ENCODE measurements at places on chromosomes 11 and 22.

DNA sequence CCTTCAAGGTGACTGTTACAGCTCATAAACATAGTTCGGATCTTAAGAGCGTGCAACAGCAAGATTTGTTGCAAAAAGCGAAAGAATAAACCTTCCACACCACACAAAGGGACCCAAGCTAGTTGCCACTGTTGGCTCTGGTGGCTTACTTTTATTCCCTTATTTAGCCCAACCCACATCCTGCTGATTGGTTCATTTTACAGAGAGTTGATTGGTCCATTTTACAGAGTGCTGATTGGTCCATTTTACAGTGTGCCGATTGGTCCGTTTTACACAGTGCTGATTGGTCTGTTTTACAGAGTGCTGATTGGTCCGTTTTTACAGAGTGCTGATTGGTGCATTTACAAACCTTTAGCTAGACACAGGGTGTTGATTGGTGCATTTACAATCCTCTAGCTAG, 776.9 kb upstream of the CNTN5 start:
- DNase-seq, result no peak

- DNase-seq, result no peak
These were observed 6.9 kb downstream of the SCGB1C1 start for GRCh38 chr11:199782-200181.

DNA sequence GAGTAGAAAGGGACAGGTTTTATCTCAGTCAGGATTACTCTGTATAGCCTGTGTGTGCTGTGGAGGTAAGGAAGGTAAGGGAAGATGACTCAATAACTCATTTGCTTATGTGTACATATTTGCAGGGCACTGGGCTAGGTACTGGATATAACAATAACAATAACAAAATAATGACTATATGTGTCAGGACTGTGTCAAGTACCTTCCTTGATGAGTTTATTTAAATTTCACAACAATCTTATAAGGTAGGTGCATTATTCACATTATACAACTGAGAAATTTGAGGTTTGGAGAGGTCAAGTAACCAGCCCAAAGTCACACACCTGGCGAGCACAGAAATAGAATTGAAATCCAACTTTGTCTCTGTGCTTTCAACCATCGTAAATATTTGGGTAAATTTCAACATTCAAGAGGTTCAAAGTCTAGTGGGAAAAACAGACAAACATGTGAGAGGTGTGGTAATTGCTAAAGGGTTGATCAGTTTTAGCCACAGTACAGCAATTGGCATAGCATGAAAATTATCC, 131.8 kb downstream of the APIP start:
- DNase-seq, result no peak

DNA sequence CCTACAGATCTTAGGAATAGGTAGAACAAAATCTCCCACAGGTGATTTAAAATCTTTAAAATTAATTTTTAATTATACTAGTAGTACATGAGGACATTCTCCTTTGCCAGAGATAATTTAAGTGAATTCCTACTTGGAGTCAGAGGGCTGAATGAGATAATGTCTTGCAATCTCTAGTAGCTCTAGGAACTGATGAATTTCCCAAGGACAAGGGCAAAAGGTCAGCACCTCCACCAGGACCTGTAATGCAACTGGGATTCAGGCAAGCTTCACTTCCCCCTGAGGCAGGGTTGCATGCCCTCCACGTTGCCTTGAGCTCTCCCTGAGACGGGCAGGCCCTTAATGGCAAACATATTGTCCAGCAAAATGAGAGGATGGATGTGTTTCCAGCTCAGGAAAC, 330.3 kb upstream of the PITPNB start:
- DNase-seq, result no peak

- DNase-seq, result no peak
These were observed 103.3 kb upstream of the PARVA start for GRCh38 chr11:12274056-12274455.

DNA sequence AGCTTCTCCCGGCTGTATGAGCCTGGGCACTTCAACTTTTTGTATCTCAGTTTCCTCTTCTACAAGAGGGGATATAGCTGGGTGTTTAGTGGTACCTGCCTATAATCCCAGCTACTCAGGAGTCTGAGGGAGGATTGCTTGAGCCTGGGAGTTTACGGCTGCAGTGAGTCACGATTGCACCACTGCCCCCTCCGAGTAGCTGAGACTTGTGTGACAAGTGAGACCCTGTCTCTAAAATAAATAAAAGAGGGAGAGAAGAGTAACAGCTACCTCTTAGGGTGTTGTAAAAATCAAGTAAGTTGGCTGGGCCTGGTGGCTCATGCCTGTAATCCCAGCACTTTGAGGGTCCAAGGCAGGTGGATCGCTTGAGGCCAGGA, 10.0 kb upstream of the CATSPER1 start:
- no peak for DNase-seq

- no peak for DNase-seq
These were observed 127.1 kb upstream of the OR9Q1 start for GRCh38 chr11:57896361-57897145.

- DNase-seq, result no peak
These were observed 8.3 kb upstream of the SSTR3 start for GRCh38 chr22:37220543-37220981.

- DNase-seq, result no peak
These were observed 22.2 kb upstream of the ZNF143 start for GRCh38 chr11:9438611-9439010.

DNA sequence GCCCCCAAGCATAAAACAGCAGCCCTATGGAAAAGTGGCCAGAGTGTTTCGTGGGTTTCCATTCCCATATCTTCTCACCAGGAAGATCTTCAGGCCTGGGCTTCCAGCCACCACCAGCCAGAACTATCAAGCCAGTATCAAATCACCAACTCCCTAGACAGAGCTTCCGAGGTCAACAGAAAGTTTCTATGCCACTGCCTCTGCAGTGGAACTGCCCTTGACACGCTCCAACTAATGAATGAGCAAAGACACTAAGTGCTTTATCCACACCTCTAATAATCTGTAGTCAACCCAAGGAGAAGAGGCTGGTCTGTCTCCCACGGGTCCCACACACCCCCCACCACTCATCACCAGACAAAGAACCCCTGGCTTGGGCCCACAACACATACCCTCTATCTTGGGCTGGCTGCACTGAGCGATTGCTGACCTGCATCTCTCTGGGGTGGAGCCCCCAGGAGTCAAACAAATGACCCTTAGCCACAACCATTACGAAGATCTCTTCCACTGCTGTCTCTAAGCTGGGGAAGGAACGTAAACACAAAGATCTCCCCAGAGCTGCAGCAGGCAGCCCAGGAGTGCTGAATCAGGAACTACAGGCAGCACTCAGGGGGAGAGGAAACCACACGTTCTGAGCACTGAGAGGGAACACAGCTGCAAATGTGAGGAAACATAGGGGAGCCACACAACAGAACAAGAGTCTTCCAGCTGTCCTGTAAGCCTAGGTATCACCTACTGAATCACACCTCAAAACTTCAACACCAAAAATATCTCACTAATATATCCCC, 9.7 kb downstream of the OR5AN1 start:
- no peak for DNase-seq

DNA sequence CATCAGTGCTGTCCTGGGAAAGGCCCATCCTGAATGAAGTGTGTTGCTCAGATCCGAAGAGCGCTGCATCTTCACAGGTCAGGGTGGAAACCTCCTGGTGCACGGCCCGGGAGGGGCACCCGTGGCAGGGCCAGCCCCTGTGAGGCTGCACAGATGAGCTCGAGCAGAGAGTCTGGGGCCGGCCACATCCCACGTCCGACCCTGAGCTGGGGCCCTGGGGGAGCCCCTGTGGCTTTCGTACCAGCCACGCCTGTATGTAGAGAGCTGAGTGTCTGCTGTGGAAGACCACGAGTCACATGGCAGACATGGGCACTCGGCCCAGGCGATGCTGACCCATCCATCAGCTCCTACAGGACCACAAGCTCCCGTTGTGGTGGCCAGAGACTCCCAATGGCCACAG, 24.9 kb upstream of the SEPTIN5 start:
- DNase-seq, result no peak

DNA sequence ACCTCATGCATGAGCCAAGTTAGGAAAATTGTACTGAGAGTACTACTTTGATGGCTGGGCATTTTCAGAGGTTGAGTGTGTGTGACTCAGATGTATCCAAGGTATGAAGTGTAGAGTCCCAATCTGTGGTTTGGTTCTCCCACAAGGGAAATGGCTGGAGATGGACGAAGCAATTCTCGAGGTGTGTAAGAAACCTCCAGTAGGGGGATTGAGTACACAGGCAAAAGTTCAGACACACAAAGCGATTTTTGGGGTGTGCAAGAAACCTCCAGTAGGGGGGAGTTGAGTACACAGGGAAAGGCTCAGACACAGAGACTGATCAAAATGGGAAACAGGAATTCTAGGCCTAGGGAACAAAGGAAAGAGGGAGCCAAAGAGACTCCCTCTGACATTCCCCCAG, 1536.3 kb downstream of the FAM181B start:
- DNase-seq, result no peak

- no peak for DNase-seq
These were observed 370 bp downstream of the DDX25 start for GRCh38 chr11:125904678-125905077.

- DNase-seq, result no peak
These were observed 10.9 kb upstream of the MFNG start for GRCh38 chr22:37497062-37497599.

DNA sequence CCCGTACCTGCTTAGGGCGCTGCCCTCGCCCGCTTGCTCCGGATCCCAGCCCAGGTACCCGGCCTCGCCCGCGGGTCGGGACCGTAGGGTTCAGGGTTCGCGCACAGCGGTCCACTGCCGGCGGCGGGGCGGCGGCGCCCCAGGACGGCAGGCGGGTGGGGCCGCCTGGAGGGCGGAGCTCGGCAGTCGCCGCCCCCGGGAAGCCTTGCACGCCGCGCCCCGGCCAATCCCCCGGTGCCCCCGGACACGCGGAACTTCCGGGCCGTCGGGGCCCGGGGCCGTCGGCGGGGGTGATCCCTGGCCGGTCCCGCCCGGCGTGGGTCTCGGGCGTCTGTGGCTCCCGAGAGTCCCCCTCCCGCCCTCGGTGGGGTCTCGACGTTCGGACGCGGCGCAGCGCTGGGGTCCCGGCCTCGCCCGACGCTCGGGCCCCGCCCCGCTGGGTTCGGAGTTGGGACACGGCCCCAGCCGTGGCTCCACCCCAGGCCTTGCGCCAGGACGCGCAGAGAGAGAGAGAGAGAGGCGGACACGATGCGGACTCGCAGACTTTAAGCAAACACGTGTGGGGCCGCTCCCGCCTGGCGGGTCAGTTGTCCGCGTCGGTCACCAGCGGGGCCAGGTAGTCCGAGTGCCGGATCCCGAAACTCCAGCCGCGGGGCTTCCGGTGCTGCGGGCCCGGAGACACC, at the start of gene TYMP:
TSS of gene TYMP (minus strand) at position 116 of the 683 bp plus-strand sequence. CDS start 303 bp downstream, outside the sequence.
- no peak for DNase-seq

DNA sequence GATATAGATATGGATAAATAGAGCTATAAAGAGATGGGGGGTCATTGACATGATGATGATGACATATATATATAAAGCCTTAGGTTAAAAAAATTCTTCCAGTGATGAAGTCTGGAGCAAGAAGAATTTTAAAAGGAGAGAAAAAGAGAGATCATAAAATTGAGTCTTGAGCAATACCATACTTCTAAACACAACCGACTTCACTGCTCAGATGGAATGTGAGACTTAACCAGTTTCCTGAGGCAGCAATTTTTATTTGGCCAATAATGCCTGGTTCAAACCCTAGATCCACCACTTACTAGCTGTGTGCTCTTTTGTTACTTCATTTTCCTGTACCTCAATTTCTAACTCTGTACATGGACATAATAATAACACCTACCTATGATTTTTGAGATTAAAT, 229.5 kb downstream of the TTC28 start:
- no peak for DNase-seq

DNA sequence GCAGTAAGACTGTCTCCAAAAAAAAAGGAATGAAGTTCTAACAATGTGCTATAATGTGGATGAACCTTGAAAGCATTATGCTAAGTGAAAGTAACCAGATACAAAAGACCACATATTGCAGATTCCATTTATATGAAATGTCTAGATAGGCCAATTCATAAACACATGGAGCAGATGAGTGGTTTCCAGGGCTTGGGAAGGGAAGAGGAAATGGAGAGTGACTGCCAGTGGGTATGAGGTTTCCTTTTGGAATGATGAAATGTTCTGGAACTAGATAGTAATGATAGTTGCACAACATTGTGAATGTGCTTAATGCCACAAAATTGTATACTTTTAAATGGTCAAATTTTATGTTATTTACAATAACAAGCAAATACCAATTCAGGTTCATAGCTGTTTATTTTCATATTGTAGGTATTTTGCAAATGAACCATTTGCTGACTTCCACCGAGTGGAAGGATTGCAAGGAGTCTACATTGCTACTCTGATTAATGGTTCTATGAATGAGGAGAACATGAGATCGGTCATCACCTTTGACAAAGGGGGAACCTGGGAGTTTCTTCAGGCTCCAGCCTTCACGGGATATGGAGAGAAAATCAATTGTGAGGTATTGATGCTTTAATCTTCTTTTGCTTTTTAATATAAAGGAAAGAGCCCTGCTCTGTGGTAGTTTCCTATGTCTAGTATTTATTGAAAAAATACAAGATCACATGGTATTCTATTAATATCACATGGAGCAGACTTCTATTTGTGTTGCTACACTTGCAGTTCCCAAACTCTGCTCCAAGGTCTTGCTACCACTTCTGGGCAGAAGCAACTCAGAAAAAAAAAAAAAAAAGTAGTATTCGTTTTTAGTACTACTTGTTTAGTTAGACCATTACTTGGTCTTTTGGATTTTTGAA, 67.7 kb upstream of the SORL1-AS1 start:
- no peak for DNase-seq

- DNase-seq, result no peak
These were observed at the start of gene MYEOV for GRCh38 chr11:69293819-69294505. Gene MYEOV, plus strand, starts transcription at chr11:69294155. Its CDS starts 1,200 bp downstream, at chr11:69295355.

DNA sequence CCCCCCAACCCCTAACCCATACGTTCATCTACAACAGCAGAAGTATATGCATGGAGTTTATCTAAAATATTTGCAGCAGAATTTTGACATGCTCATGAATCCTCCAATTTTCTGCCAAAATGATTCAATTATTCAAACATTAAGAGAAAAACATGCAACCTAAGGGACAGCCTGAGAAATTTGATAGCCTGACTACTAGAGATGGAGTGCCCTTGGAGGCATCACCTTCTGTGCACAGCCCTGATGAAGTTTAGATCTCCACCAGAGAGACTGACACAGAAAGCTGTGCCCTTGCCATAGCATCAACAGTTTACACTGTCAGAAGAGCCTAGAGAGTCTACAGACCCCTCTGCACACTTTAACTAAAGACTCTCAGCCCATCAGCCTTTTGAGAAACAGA, 217.7 kb downstream of the LUZP2 start:
- DNase-seq, result no peak

GRCh38 chr11:1838426-1839144, at the start of gene TNNI2:
Gene TNNI2, plus strand, starts transcription at chr11:1838981. Its CDS starts 716 bp downstream, at chr11:1839697.
- no peak for DNase-seq

DNA sequence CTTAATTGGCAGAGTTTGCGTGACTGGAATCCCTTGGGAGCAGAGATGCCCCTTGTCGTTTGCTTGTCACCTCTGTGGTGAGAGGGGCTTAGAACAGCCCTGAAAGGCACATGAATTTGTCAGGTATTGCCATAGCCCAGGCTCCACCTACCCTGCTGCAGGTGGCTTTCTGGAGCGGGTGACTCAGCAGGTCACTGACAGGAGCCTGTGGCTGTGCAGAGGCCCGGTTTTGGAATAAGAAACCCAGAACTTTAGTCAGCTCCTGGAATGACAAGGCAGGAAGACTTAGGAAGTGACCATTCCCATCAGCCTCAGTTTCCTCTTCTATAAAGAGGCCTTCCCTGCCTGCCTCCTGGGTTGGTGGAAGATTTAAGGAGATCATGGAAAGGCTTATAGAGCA, 539.7 kb downstream of the INSC start:
- no peak for DNase-seq

- no peak for DNase-seq
These were observed 19.7 kb downstream of the PARVG start for GRCh38 chr22:44200451-44200850.

- DNase-seq, result no peak
These were observed 43.7 kb downstream of the KREMEN1 start for GRCh38 chr22:29116397-29117123.

All from stimulated activated CD4-positive, alpha-beta T cell treated with anti-CD3 and anti-CD28 coated beads, TNF-alpha, amount 100 ng/mL, for 48 hours (primary cell).